ENCODE measurements at places on chromosomes 3 and 15.

DNA sequence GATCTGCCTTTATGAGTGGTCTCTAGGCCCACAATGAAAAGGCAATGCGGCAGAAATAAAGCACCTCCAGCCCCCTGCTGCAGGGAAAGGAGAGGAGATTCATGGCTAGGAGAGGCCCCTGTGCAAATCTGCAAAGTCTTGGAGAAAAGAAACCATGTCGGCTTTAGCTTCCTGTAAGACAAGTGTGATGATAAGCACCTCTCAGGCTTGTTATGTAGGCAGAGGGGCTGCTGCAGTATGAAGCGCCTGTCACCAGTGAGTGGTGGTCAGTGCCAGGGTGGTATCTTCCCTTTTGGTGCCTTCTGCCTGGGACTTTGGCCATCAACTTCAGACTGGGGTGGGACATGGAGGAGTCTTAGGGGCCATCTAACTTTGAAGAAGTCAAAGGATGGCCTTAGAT, 59.2 kb upstream of the ARHGEF3 start:
- no peak for ATAC-seq

DNA sequence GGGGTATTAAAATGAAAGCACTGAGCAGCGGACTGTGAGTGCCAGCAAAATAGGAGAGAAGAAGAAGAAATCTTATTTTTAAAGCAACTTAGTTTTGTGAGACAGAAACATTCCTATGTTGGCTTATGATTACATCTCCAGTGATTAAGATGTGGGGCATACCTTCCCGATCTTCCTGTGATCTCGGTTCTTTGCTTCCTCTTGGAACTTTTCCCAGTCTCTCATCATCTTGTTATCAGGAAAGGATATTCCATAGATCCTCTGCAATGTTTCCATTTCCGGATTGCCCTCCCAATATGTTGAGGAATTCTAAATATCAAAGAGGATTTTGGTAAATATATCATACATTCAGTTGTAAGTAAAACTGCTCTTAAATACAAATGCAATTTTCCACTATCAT, 22.2 kb downstream of the TARS3 start:
- ATAC-seq = no peak

- peak; percentile 57 for ATAC-seq
Observed at GRCh38 chr15:70355275-70355795, 257.6 kb upstream of the TLE3 start.

DNA sequence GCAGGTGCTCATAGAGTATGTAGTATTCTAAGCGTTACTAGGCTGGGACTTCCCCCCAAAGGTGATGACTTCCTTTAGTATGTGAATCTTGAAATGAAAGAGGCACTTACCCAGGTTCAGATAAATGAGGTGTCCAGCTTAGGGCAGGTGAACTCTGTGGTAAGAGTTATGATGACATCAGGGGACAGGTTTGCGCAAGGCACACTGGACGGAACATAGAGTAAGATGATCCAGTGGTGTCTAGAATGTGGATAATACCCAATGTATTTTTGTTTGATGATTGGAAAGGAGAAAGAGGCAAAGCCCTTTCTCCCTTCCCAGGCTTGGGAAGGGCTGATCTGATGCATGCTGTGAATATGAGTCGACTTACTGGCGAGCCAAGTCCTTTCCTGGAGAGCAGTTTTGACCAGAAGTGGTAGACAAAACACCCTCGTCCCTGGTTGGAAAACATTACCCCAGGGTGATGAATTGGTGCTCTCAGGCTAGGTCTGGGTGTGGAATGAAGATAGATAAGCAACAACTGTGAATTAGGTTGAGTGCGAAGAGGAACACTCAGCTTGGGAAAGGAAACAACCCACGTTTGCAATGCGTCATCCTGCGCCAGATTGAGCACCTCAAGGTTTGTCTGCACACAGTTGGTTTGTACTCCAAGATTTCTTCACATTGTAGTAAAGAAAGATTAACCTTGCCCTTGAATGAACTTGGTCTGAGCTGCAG, 124.2 kb downstream of the GHSR start:
- ATAC-seq = no peak

- no peak for ATAC-seq
Observed at GRCh38 chr3:52225452-52226228, at the start of gene TLR9. Gene TLR9 (minus strand): TSS chr3:52225645. CDS start chr3:52225529, 116 bp downstream.

GRCh38 chr15:46518381-46518780, 883.6 kb downstream of the SQOR start:
- ATAC-seq = no peak

DNA sequence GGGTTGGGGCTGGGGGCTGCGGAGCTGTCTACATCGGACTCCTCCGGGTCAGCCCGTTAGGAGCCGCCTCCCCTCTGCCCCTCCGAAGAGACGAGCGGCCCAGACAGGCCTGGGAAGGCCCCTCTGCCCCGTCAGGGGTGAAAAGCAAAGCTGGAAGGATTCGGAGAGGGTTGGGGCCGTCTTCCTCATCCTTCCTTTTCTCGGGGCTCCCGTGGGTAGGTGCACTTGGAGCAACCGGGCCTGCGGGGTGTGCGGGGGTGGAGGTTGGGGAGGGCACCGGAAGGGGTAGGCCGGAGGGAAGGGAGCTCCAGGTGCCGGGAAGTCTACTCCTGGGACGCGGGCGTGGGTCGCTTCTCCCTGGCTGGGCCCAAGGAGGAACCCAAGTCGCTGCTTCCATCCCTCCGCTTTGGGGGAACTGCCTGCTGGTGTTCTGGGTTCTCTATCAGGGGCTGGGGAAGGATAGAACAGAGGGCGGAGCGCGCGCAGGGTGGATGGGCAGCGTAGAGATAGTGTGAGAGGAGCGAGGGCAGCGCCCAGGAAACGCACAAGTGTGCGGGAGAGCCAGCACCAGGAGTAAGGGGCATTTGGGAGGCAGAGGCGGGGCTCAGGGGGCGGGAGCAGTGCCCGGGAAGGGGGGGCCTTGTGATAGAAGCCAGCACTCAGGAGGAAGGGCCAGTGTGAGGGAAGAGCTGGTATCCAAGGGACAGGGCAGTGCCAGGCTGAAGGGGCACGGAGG, 590 bp downstream of the POLR2H start:
- ATAC-seq = peak; percentile 61

DNA sequence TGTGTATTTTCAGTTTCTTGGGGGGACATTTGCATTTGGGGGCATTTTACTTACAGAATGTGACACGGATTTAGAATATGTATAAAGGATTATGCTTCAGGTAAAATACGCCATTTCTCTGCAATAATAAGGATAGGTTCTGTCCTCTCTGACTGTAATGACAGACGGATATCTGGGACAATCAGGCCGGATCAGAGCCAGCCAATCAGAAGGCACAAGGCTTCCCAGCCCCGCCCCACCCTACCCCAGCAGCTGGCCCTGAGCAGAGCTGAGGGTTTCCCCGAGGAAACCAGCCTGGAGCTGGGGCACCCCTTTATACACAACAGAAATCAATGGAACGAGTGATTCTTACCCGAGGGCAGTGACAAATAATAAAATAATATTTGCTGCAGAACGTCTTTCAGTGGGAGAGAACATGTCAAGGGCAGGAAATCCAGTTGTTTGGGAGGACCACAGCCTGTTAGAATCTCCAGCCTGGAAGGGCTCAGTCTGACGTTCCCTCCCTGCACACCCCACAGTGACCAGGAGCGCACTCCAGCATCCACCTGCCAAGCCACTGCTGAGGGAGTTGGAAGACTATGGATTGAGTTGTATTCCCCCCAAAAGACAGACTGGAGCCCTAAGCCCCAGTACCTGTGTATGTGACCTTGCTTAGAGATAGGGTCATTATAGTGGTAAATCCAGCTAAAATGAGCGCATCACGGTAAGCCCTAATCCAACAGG, 30.3 kb upstream of the SEC13 start:
- no peak for ATAC-seq

DNA sequence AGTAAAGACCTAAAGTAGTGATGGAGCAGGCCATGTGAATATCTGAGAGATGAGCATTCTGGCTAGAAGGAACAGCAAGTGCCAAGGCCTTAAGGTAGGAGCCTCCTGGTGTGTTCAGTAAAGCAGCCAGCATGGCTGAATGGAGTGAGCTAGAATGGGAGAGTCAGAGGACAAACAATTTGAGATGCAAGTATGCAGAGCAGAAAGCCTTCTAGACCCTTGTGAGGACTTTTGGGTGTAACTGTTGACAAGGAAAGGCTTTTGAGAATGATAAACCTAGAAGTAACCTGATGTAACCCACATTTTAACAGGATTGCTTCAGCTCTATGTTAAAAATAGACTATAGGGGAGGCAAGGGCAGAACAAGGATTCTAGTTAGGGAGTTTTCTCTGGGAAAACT, 14.8 kb upstream of the RNF7 start:
- ATAC-seq = no peak

- ATAC-seq = no peak
Observed at GRCh38 chr3:47617086-47618010, 38.7 kb upstream of the CSPG5 start.

Measured in SK-N-SH treated with all-trans-retinoic acid at 6 μM for 48 hours (cell line).